ENCODE measurements at places on chromosomes 7 and 10.

- DNase-seq: no peak
Observed at GRCh38 chr10:131808370-131808930, 92.4 kb upstream of the PPP2R2D start.

GRCh38 chr10:116720668-116721546, 21.5 kb downstream of the HSPA12A start:
- DNase-seq: no peak

- DNase-seq: no peak
Observed at GRCh38 chr10:59561477-59562121, 148.1 kb downstream of the SLC16A9 start.

- DNase-seq: no peak
Observed at GRCh38 chr10:133249975-133250754, 12.5 kb downstream of the VENTX start.

GRCh38 chr10:44207160-44207559, 177.7 kb downstream of the CXCL12 start:
- DNase-seq: no peak

GRCh38 chr10:8360365-8360764, 305.9 kb downstream of the GATA3 start:
- no peak for DNase-seq

- no peak for DNase-seq
Observed at GRCh38 chr7:117230276-117231046, 92.4 kb downstream of the WNT2 start.

DNA sequence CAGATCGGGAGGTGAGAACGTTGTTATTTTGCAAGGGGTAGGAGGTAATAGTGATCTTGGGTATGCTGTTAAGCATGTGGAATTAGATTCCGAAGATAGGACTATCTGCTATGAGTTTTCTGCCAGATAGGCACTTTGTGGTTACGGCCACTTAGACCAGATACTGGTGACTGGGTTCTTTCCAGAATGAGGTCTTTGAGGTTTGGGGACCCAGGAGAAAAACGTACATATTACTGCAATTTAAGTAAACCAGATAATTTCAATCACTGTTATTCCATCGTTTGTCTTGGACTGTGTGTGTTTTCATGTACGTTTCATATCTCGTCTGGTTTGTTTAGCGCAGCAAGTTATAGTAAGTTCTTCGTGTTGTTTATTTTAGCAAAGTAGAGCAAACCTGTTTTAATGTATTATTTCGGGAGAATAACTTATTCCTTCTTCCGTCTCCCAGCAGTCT, 312 bp downstream of the ARL4A start:
- DNase-seq: no peak

DNA sequence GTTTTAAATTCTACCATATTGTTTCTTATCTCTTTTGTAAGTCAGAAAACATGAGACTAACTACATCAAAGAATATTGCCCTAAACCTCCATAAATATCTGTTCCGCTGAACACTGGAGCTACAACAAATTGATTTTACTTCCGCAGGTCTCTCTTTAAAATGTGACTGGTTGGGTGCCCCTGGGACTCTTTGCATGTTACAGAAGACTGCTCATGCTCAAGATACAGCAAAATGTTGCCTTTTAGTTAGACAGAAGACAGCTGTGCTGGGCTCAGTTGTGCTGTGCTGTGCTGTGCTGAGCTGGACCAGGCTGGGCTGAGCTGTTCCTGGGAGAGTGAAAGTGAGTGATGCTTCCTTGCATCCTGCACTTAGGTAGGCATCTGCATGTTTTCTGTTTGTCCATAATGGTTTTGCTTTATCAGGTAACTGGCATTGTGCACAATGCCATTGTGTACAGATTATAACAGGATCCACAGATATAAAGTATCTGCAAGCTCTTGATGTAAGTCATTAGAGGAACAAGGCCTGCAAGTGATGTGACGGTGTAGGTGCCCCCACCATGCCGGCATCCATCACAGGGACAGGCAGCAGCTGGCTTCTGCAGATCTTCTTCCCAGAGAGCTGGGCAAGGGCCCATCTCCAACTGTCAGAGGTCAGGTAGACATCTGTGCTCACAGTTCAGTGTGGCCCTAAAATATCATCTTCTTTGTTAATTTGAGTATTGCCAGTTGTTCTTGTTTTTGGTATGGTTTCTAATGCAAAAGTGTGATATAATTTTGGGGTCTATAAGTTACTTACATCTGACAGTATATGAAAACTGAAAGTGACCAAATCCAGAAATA, 972.5 kb upstream of the CELF2 start:
- DNase-seq: no peak

- DNase-seq: no peak
Observed at GRCh38 chr10:89085153-89085552, 94.6 kb downstream of the FAS start.

DNA sequence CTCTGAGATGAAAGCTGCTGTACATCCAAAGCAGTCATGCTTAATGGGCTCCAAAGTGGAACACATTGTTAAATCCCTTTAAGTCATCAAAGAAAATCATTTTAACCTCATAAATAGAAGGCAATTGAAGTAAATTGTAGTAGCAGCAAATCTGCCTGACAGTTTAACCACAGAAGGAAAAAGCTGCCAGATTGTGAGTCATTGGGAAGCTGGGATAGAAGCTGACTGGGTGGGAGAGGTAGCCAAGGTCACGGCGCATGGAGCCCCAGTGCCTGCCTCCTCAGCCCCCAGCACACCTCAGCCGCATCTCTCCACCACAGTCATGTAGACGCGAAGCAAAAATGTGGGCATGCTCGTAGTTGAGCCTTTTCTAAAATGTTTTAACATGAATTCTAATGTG, 44.0 kb downstream of the TARP start:
- no peak for DNase-seq

GRCh38 chr7:17195576-17195975, 102.9 kb upstream of the AHR start:
- no peak for DNase-seq

GRCh38 chr10:132836248-132836831, 50.4 kb upstream of the NKX6-2 start:
- peak; percentile 33 for DNase-seq

DNA sequence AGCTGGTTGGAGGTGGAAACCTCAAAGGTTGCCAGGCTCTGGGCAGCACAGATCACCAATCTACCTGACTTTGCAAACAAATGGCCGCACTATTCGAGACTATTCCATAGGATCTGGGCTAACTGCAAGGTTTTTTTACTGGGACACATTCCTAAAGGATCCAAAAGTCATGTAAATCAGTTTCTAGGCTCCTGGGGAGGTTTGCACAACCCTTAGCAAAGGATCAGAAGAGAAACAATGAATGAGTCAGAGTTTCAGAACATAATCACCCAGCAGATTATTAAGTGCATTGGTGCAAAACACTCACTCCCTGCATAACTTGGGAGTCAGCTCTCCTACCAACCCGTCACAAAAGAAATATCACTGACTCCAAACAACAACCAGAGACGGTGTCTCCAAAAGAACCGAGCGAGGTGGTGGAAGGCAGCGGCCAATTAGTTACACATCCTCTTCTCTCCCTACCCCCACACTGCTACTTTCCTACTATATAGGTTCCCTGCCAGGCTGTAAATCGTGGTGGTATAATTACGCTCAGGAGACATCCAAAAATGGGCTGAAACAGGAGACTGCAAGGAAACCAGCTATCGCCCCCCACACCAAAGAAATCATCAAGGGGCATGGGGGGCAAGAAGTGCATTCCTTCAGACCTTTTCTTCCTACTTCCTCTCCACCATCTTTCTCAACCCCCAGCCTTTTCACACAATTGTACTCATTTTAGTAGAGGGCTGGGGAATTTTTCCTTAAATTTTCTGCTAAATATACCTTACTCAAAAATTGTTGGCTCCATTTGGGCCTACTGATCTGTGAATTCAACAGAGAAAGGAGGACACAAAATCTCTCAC, 3.2 kb downstream of the UBE2H start:
- peak; percentile 15 for DNase-seq

DNA sequence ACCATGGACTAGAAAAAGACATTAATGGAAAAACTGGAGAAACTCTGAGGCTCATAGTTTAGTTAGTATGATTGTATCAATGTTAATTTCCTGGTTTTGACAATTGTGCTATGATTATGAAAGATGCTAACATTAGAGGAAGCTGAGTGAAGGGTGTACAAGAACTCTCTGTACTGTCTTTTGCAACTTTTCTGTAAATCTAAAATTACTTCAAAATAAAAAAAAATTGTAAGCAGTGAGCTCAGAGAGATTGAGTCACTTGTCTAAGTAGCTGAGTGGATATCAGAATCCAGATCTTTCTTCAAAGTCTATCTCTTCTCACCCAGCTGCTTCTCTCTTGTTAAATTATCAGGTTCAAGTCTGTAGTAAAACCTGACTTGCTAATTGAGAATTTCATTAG, 181.1 kb downstream of the PLCE1 start:
- no peak for DNase-seq

- DNase-seq: no peak
Observed at GRCh38 chr10:133399123-133399601, 5.2 kb downstream of the MTG1 start.

DNA sequence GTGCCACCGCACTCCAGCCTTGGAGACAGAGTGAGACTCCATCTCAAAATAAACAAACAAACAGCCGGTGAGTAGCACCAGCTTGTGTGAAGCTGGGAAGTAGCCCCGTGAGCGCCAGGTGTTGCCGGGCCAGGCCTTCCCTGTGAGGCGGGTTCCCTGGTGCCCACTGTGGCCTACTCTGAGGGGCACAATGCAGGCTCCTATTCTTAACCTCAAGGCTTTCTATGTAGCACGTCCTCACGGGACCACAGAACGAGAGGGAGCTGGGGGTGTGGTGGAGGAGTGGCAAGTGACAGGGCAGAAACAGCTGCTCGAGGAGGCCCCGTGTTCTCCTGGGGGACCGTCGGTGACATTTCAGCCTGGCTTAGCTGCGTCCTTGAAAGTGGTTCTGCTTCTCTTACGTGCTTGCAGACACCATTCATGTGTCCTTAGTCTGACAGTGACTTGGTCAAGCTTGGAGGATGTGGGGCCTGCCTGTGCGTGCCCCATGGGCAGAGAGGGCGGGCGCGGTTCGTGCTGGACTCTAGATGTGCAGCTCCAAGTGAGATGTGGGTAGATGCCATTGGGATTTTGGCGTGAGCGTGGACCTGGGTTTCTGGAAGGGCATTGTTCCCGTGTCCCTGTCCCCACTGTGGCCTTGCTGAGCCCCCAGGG, 116.6 kb downstream of the NKX6-2 start:
- no peak for DNase-seq

DNA sequence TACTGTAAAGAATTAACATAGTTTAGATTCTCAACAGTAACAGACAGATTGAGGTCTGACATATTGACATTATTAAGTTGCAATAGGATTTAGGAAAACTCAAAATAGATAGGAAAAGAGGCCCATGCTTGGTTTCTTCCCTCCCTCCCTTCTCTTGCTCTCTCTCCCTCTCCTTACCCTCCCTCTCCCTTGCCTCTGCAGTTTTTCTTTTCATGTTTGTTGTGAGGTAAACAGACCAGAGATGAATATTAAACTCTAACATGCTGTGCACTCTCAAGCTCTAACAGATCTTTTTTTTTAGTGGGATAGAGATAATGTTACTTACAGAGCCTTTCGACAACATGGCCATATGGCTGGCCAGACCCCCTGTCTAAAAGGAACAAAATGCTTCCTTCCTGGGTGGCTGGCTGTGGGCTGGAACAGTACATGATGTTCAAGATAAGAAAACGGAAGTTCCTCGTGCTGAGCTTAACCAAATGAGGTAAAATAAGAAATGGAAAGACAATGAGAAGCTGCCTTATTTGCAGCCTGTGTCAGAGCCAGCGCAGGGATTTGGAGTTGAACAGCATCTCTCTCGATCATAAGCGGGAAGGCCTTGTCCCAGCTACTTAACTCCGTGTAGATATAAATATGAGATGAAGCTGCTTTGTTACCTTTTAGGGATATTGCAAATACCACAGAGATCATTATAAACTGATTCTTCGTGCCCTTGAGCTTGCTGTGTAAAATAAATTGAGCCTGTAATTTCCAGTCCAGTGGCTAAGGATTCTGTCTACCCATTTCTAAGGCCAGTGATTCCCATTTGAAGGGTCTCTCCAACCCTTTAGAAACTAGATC, 391.9 kb upstream of the NPVF start:
- DNase-seq: peak; percentile 57

DNA sequence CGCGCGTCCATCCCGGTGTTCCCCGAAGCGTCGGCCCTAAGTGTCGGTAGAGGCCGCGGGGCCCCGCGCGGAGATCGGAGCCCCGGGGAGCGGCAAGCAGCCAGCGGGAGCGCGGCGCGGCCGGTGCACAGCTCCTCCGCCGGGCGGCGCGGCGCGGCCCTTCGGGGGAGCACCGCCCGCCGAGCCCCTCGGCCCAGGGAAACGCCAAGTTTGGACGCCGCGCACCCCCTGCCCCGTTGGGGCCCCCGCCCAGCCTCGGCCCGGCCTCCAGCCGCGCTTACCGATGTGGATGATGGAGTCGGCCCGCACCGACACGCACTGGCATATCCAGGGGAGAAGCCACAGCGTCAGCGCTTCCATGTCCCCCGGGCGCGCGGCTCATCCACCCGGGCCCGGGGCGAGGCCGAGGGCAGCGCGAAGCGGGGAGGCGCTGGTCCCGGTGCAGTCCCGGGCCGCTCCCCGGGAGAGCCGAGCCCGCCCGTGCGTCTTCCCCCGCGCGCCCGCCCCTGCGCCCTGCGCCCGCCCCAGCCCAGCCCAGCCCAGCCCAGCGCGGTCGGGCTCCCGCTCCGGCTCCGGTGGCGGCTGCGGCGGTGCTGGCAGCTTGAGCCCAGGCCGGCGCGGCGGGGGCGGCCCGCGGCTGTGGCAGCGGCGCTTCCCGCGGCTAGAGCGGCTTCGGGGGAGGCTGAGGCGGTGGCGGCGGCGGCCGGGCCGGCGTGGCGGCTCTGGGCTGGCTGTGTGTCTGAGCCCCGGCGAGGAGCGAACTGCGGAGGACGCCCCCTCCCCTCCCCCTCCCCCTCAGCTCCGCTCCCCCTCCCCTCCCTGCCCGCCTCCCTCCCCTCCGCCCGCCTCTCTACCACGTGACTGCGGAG, at the start of gene GRID1:
Gene GRID1 (minus strand): TSS at position 763 of the 869 bp plus-strand sequence.
- DNase-seq: peak; percentile 87

DNA sequence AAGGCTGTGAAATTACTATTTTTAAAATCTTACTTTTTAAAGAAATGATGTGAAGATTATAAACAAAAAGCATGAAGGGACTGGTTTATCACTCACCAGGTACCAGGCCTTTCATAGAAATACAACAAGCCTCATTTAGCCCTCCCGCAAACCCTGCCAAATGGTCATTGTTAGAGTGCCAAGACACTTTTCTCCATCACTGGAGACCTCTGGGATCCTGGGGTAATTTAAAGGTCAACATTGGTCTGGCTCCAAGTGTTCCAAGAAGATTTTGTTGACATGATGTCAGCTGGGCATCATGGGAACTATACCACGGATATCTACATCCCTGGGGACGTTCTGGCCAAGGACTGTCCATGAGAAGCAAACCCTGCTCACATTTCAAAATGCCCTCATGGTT, 138.0 kb upstream of the FRMD4A start:
- no peak for DNase-seq

GRCh38 chr10:125177641-125178640, 17.6 kb upstream of the CTBP2 start:
- no peak for DNase-seq

DNA sequence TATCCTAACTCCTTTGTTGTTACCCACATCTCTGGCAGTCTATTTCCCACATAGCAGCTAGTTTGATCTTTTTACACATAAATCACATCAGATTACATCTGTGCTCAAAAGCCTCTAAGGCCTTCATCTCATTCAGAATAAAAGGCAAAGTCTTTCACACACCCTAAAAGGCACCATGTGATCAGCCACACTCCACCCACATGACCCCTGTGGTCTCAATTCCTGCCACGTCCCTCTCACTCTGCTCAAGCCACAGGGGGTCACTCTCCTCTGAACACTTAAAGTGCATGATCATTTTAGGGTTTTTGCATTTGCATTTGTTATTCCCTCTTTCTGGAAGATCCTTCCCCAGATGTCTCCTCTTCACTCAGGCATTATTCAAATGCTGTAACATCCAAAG, 30.8 kb downstream of the ELAPOR2 start:
- DNase-seq: no peak

Measured in hippocampal formation (tissue), 2 donors.